ENCODE measurements at places on chromosomes 16 and 17. TPM values are rescaled to one million over a fixed set of nuclear protein-coding genes. Genes with fewer than 3 reads are reported as not detected.
A peak's percentile ranks its signal among the peaks of the same experiment; 100 is the strongest.

DNA sequence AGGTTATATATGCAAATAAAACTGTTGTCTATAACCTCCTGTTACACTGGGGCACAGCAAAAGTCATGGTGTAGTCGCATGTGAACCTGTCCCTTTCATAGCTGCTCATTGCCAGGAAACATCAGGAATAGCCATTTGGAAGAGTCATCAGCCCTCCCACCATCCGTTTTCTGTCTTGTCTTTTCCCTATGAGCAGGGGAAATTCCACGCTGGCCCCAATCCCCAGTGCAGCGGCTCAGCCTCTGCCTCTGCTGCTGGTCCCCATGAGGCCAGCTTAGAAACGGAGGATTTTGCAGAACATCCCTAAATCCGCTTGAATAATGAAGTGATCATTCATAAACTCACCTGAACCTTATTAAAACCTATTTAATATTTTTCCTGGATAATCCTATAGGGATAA lies 10.5 kb downstream of the MAPT start:
- DNase-seq: no peak

- no peak for DNase-seq
Observed at GRCh38 chr17:27856676-27857432, 36.3 kb downstream of the LYRM9 start.

DNA sequence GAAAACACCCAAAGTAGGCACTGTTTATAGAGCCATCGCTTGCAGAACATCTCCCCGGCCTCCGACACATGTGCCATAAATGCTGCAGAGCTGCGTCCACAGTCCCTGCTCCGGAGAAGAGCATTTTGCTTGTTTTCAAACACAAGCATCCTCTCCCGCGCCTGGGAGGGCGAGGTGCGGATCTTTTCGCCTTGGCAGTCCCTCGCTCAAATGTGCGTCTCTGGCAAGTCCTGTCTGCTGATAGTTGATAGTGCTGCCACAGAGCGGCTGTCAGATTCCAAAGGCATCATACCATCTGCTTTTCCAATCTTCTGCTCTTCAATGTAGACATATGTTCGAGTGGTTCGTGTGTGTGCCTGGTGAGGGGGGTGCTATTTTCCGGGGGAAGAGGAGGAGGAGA lies 603.7 kb downstream of the MAF start:
- DNase-seq: no peak

The TBX2 gene
- 12.1 TPM for total RNA-seq

GRCh38 chr16:48478393-48478792 lies 93.2 kb upstream of the SIAH1 start:
- DNase-seq: no peak

The SOX9 gene
- 13.8 TPM for total RNA-seq

The NPIPA7 gene
- 3.0 TPM for total RNA-seq

GRCh38 chr16:86462334-86463084 lies 47.8 kb upstream of the FOXF1 start:
- no peak for DNase-seq

The RAB40C gene
- 8.8 TPM for total RNA-seq

GRCh38 chr17:11404431-11405276 lies 163.6 kb downstream of the SHISA6 start:
- DNase-seq: no peak

DNA sequence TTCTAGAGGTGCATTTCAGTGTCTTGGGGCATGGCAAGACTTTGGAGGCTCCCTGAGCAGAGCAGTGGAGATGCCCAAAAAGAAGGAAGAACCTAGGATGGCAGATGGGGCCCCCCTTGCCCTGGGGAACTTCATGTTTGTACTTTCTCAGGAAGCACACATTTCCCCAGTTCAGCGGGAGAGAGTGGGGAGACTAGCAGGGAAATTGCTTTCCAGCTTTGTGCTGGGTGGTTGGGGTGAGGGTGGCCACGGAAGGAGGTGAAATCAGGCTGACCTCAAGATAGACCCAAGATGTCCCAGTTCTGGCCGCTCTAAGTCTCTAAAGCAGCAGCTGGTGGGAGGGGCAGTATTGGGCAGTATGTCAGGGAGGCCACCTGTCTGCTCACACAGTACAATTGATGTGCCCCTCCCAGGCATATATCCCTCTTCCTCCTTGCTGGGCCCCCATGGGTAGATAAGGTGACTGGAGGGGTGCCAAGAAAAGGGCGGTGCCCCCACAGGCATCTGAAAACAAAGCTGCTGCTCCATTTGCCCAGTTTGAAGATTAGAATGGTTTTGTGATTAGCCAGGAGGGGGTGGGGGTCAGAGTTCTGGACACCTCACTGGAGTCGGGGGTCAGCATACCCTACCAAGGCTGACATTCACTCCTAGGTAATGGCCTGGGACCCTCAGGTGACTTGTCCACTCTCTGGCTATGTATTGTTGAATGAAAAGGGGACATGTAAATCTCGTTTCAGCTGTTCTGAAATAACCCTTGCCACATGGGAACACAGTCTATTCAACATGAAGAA lies 17.1 kb upstream of the NAGLU start:
- DNase-seq: no peak

- no peak for DNase-seq
Observed at GRCh38 chr17:61160204-61160603, 239.4 kb upstream of the TBX2 start.

The HBA1 gene
- total RNA-seq: 91.7 TPM

The ADAMTS18 gene
- not detected for total RNA-seq

DNA sequence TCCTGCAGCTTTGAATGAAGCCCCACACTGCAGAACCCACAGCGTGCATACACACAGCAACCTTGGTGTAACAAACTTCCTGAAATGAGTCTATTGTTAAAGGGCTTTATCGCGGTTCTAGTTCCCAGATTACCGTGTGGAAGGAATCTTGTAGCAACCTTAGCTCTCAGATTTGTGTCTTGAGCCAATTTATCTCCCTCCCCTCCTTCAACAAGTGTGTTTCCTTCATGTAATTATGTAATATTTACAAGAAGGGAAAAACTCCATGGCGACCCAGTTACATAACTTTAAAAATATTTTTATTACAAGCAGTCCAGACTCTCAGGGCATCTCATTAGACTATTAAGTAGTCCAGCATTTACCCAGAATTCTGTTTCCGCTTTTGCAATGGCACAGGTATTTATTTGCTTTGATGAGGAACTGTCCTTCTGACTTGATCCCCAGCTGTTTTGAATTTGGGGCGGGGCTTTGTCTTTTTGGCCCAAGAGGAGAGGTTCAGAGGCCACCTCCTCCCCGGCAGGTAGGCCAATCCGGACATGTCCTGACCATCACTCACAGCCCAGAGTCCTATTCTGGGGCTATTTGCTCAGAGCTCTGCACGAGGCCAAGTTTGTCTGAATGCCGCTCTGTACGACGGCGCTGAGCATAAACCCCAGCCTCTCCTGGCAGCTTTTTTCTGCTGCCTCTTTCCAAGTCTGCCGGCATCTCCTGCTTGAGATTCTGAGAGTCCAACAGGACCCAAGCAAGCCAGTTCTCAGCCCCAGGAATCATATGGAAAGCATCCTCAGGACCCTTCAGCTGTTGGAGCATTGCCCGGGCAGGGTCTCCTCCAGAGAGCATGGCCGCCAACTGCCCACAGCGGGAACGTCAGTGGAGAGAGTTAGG lies 35.6 kb downstream of the CLEC16A start:
- DNase-seq: peak; percentile 57

The KRTAP3-1 gene
- not detected for total RNA-seq

DNA sequence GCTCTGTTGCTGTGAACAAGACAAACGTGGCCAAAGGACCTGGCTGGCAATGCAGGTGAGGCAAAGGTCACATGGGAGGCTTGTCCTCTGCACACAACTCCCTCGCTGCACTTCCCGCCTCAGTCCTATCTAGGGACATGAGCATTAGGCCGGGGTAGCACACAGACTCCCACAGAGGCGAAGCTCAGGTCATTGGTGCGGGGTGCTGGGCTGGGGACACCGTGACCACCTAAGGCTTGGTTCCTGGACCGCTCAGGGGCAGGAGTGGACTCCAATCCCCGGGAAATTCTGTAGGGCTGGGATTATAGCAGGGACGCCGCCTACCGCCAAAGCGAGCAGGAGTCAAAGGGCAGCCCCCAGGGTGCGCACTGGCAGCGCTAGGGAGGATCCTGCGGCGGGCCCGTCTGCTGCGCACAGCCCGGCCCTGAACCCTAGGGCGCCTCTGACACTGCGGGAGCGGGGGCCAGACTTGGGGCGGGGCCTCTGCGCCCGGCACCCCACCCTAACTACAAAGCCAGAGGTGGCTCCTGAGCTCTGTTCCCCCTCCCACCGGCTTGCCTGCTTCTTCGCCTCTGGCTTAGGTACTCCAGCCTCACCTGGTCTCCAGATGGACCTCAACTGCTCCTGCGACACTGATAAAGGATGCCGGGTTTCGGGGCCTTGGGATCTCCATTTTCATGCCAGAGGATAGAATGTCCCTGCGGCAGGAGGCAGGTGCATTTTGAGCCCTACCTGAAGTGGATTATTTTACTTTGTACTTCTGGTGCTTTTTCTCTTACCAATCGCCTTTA lies 3.9 kb upstream of the MT1B start:
- no peak for DNase-seq

The HP gene
- 21.2 TPM for total RNA-seq

- no peak for DNase-seq
Observed at GRCh38 chr16:28062847-28063521, 530 bp downstream of the GSG1L start.

- no peak for DNase-seq
Observed at GRCh38 chr17:65220732-65221131, 83.6 kb downstream of the RGS9 start.

The HS3ST6 gene
- not detected for total RNA-seq

- DNase-seq: no peak
Observed at GRCh38 chr17:32315171-32315570, 26.8 kb downstream of the C17orf75 start.

GRCh38 chr17:51322390-51323029 lies 62.2 kb downstream of the UTP18 start:
- no peak for DNase-seq

The ELAC2 gene
- 63.6 TPM for total RNA-seq

DNA sequence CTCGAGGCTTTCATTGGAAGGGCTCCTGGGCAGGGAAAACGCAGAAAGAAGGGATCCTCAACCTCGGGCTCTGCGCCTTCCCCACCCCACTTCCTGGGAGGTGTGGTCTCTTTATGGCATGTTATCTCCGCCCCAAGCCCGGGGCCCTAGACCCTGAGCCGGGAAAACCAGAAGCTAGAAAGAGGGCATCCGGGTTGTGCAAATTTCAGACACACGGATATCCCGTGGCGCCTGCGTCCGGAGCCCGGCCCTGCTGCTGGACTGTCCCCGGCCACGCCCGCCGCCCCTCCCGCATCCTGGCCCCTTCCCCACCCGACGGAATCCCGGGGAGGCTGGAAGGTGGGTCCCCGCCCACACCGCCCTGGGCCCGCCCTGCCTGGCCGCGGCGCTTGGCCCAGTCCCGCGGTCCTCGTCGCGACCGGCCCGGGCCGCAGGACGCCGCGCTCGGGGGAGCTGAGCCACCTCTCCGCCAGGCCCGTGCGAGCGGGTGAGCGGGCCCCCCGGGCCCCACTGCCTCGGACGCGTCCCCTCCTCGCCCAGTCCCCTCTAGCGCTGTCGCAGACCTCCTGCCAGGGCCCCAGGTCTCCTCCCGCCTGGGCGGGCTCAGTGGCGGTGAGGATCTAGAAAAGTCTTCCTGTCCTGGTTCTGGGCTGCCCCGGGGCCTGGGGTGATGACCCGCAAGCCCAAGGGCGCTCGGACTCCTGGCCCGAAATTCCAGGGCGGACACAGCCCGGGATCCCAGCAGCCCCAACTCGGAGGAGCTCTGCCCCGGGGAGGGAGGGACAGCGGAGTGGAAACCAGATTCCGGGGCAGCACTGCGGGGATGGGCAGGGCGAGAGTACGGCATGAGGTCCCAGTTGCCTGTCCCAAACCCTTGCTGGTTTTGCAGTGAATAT lies at the start of gene SLC16A5:
SLC16A5 (plus strand) TSS at position 397 of the 896 bp plus-strand sequence. CDS start 5,683 bp downstream, outside the sequence.
- DNase-seq: peak; percentile 95

- DNase-seq: no peak
Observed at GRCh38 chr16:88903267-88903666, 36.8 kb upstream of the PABPN1L start.

- no peak for DNase-seq
Observed at GRCh38 chr17:50440838-50441829, 15.1 kb downstream of the ACSF2 start.

The FN3KRP gene
- total RNA-seq: 13.0 TPM

GRCh38 chr17:60535382-60536279 lies 9.6 kb upstream of the APPBP2 start:
- DNase-seq: no peak

The DRC3 gene
- total RNA-seq: 1.6 TPM

- no peak for DNase-seq
Observed at GRCh38 chr17:2978116-2978515, 85.3 kb downstream of the OR1D5 start.

DNA sequence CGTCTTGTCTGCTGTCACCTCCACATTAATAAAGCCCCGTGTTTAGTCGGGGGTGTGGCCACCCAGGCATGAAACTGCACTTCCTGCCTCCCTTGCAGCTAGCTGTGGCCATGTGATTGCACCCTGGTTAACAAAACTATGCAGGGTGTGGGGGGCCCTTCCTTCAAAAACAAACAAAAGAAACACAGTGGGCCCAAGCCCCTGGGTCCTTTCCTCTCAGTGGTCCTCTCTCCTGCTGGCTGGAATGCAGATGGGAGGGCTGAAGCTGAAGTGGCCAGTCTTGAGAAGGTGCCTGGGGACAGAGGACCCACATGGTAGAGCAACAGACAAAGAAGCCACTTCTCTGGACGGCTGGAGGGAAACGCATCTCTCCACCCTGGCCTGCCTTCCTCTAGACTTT lies 38.0 kb upstream of the FOXF1 start:
- no peak for DNase-seq

- DNase-seq: peak; percentile 75
Observed at GRCh38 chr17:7885367-7886226, 3.0 kb upstream of the CHD3 start.

GRCh38 chr17:18379246-18380146 lies 1.9 kb downstream of the EVPLL start:
- no peak for DNase-seq

DNA sequence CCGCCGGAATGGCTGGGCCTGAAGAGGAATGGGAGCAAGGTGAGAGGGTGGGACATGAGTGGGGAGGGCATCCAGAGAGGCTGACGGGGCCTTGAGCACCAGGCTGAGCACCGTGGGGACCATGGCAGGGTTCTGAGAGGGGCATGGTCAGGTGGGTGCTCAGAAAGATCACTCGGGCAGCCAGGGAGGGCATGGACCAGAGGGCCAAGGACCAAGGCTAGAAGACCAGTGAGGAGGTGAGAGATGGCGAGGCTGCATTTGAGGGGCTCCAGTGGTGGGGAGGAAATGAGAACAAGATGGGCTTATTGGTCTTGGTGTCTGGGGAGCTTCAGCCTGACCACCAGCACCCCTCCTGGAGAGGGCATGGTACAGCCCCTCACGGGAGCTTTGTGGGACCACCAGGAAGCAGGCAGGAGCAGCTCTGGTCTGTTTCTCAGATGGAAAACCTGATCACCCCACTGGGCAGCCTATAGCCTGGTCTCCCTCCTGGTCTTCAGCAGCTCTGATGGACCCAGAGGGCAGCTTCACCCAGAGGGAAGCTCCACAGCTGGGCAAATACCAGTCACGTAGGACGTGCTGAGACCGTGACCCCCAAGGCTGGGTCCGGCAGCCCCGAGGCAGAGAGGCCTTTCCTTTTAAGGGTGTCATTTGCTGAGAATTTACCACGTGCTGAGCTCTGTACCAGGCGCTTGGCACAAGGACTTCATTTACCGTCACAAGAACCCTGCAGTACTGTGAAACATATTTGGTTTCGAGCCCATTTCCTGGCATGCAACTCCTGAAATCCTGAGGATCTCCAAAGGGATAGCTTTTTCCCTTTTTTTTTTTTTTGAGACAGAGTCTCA lies 11.4 kb upstream of the NCBP3 start:
- DNase-seq: no peak

- DNase-seq: no peak
Observed at GRCh38 chr17:8670421-8670820, 39.9 kb upstream of the MYH10 start.

- no peak for DNase-seq
Observed at GRCh38 chr16:25024900-25025299, 9.7 kb upstream of the ARHGAP17 start.

The GLP2R gene
- 0.24 TPM for total RNA-seq
